Glutamatergic neuron (in vitro differentiated cells): ENCODE measurements at places on chromosomes 16 and 17.

DNA sequence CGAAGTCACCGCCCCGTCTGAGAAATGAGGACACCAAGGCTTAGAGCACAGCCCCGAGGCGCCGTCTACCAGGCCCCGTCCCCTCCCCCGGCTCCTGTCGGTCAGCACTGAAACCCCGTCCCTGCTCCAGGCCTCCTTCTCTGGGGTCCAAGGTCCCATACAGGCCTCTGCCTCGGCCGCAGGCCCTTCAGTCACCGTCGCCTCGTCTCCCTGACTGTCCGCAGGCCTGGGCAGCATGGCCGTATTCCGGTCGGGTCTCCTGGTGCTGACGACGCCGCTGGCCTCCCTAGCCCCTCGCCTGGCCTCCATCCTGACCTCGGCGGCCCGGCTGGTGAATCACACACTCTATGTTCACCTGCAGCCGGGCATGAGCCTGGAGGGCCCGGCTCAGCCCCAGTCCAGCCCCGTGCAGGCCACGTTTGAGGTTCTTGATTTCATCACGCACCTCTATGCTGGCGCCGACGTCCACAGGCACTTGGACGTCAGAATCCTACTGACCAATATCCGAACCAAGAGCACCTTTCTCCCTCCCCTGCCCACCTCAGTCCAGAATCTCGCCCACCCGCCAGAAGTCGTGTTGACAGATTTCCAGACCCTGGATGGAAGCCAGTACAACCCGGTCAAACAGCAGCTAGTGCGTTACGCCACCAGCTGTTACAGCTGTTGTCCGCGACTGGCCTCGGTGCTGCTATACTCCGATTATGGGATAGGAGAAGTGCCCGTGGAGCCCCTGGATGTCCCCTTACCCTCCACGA, 617 bp downstream of the COASY start:
- DNase-seq, result peak; percentile 35

DNA sequence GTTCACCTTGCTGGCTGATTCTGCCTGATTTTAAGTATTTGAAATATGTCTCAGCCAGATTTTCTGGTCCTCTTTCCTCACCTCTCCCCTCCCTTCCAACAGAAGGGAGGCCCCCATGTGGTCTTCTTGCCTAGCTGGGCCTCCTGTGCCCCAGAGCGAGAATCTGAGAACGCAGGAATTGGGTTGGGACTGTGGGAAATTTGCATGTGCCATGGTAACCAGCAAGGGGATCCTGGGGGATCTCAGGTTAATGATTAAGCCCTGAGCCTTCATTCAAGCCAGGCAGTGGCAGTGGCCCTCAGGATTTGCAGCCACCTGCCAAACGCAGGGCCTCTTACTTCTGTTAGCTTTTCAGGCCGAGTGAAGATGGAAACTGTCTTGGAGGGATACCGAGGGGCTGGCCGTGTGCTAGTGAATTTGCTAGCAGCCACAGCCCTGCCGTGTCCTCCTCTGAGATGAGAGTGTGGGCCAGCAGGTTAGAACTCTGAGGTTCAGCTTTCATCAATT, 40.2 kb downstream of the KSR1 start:
- no peak for DNase-seq

DNA sequence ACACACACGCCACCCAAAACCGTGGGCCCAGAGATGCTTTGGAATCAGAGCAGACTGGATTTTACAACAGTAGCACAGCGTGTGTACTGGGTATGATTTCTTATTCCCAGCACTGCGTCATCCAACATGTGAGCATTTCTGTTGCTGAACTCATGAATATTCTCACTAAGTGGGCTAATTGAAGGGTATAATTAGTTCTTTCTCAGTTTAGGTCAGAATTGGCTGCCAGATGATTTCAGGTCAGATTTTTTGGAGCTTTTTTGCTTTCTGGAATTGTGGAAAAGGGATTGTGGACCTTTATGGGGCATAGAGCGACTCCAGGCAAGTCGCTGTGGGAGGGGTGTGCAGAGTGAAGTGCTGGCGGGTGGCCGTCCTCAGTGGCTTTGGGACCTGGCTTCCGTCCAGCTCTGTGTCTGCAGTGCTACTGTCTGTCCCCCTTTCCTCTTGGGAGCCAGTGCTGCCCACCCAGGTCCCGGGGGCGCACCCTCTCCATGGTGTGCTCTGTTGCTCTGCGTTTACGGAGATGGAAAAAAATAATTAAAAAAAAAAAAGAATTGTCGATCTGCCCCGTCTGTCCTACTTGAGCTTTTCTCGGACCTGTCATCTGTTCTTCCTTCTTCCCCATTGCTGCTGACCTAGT, 25.0 kb downstream of the FOXK2 start:
- DNase-seq, result peak; percentile 23

DNA sequence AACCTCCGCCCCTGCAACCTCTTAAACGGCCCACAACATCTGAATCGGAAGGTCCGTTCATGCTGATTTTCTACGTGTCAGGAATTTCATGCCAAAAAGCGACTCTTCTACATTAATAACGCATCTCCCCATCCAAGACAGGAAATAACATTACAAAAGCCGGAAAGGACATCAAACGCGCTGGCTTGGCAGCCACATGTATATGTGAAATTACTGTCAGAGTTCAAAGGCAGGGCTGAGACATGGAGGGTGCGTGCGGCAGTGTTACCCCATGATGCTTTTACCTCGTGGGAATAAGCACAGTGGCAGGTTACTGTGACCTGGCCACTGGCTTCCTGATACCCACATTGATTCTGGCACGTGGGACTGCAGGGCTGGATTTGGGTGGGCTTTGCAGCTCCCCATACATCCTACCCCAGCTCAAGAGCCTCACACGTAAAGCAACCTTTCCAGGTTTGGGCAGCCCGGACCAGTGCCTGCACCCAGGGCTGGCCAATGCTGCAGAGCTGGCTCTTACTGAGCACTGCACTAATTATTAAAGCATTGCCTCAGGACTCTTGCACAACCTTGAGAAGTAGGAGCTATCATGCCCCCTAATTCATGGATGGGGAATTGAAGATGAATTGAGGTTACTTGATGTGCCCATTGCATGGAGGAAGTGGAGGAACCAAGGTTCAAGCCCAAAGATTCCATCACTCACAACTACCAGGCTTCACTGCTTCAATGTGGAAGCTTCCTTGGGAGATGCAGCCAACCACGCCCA, 120.6 kb upstream of the FOXF1 start:
- DNase-seq, result no peak

- no peak for DNase-seq
These were observed 164.5 kb downstream of the NTN1 start for GRCh38 chr17:9185688-9186284.

GRCh38 chr16:87823181-87823929, 46.0 kb downstream of the SLC7A5 start:
- DNase-seq, result no peak
